NCI-H2029 treated with DMSO at 0.1 percent for 48 hours (cell line): ENCODE measurements at places on chromosomes 6 and 20.
A peak's percentile ranks its signal among the peaks of the same experiment; 100 is the strongest.

GRCh38 chr20:62255976-62256375, 17.7 kb downstream of the OSBPL2 start:
- no peak for DNase-seq

DNA sequence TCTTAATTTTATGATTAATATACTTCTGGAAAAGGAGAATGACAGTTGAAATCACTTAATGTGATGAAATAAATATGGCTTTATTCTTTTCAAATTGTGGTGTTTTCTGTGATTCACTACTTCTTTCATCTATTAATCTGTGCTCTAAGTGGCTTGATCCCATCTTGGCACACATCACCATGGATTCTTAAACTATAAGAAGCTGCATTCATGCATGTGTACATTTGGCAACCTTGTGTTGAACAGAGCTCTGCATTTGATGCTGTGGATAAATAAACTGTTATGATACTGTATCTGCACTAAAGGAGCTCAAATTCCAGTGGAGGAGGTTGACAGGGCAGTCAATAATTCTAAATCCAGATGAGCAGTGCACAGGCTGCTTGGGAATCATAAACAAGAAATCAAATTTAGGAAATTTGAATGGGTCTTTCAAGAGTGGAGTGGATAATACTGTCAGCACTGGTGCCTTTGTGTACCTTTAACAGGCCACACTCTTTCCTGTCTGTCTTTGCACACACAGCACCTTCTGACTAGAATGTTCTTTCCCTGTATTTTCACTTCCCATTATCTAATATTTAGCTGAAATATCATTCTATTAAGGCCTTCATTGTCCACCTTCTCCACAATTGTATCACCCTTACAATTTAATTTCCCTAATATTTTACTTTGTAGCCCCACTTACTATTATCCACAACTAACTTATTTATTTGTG, 252.9 kb downstream of the GRM1 start:
- DNase-seq: no peak

GRCh38 chr20:842547-842940, 9.0 kb downstream of the FAM110A start:
- DNase-seq: no peak

DNA sequence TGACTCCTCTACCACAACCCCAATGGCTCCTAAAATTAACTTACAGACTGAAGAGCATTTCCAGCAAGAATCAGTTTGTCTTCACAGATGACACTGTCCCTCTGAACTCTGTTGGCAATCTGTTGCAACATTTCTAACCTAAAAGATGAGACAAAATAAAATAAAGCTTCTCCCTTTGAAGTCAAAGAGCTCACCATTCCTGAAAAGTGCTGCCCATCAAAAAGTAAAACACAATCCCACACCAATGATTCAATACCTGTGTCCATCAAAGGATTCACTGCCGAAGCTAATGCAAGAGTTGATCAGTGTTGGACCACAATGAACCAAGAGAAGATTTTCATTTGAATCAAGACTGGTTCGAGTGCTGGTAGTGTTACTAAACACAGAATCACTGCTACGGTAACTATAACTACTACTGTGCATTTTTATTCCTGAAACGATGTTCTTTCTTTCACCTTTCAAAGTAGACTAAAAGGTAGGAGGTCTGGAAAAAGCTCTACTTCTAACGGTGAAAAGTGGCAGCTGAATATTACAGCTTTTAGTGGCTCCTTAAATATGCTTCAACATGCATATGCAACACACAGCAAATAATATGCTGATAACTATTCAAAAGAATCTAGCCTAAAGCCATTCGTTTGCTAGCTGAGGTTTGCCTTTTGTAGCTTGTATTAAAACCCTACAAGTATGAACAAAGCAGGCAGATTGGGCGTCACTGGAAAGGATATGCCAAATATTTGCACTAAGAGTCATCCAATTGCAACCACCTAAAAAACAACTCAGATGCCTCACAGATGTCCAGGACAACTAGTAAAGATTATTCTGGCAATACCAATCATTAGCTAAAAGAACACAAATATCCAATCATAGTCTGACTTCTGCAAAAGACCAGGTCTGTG, at the start of gene DST:
Gene DST, minus strand, starts transcription at position 524 of the 896 bp plus-strand sequence.
- DNase-seq: no peak

- DNase-seq: peak; percentile 78
These were observed 498.3 kb upstream of the SULF2 start for GRCh38 chr20:48283470-48284110.

GRCh38 chr6:157695301-157696040, 127.6 kb upstream of the SNX9 start:
- DNase-seq: no peak

GRCh38 chr6:132954936-132955335, 140.6 kb downstream of the RPS12 start:
- DNase-seq: no peak

GRCh38 chr20:9889270-9889981, 50.5 kb upstream of the PAK5 start:
- peak; percentile 7 for DNase-seq

- no peak for DNase-seq
These were observed at the start of gene PRRT1 for GRCh38 chr6:32151863-32152768. TSS of gene PRRT1 (minus strand) at chr6:32151939. CDS start at chr6:32151827, 112 bp downstream.

DNA sequence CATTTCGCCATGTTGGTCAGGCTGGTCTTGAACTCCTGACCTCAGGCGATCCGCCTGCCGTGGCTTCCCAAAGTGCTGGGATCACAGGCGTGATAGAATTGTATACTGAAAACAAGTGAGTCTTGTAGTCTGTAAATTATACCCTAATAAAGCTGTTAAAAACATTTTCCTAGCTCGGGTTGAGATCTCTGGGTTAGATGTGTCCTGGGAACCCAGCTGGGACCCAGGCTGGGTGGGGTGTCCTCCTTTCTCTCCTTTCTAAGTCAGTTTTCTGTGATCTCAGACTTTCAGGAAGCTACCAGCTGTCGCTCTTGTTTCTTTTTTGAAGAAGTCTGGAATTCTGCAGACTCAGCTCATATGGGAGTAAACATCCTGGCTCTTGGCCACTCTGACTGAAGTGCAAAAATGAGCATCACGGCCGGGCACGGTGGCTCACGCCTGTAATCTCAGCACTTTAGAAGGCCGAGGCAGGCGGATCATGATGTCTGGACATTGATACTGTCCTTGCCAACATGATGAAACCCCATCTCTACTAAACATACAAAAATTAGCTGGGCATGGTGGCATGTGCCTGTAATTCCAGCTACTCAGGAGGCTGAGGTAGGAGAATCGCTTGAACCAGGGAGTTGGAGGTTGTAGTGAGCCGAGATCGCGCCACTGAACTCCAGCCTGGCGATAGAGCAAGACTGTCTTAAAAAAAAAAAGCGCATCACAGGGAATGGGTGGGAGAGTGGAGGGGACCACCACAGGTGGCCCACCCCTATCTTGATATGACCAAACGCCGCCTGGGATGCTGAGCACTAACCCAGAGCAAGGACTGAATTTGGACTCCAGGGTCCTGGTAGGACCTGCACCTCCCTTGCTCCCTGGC, 9.9 kb upstream of the PCIF1 start:
- no peak for DNase-seq

GRCh38 chr6:137181891-137182653, 8.6 kb upstream of the IL22RA2 start:
- no peak for DNase-seq

GRCh38 chr20:25495189-25495824, 87.8 kb downstream of the GINS1 start:
- DNase-seq: no peak

GRCh38 chr20:60761056-60761455, 491.0 kb upstream of the CDH4 start:
- no peak for DNase-seq

- DNase-seq: no peak
These were observed 8.5 kb downstream of the TFAP2C start for GRCh38 chr20:56637576-56637975.

DNA sequence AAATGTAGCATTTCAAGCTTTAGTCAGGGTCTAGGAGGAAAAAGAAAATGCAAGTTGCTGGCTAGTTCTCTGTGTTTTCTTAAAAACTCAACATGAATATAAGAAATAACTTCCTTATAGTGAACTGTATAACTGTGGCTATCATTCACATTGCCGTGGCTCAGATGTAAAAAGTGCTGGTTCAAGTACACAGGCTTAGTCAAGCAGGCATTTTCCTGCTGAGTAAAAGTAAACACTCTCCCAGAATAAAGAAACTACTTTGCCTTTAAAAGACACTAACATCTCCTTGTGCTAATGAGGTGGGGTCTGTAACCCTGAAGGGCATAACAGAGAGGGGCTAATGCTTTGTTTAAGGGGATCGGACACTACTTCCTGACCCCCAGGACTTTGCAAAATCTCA, 3.3 kb downstream of the ATP5F1E start:
- DNase-seq: no peak

DNA sequence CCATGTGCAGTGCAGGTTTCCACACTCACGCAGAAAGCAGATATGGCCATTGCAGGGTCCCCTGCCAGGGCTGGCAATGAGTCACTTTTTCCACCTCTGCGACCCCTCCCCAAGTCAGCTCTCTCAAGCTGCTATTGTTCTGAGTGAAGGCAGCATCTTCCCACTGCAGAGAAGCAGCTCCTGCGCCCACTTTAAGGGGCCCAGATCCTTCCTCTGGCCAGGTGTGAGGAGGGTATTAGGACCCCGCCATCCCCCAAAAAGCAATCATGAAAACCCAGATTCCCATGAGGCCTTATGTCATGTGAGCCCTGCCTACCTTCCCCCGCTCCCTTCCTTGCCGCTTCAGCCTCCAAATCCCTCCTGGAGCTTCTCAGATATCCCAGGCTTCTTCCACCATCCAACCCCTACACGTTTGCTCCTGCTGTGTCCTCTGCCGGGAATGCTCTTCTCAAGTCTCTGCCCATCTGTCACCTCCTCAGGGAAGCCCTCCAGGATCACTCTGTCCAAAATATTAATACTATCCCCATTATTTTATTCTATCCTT, 220.3 kb downstream of the NFATC2 start:
- no peak for DNase-seq

- DNase-seq: no peak
These were observed 39.4 kb downstream of the MAP7 start for GRCh38 chr6:136510782-136511181.

DNA sequence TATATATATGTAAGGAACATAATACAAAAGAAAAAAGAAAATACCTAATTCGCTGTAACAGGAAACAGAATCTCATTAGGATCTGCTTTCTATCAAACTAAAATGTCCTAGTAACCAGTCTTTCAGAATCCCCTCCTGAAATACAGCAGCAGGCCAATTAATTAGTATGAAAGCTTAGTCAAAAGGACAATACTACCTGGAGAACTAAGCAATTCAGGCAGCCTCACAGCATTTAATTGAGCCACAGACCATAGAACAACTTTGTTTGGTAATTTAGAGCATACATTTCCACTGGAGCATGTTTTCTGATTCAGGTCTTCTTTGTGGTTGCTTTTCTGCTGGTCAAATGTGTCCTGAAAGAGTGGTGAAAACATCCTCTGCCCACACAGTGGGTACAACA, 516.0 kb downstream of the LMBRD1 start:
- DNase-seq: no peak

DNA sequence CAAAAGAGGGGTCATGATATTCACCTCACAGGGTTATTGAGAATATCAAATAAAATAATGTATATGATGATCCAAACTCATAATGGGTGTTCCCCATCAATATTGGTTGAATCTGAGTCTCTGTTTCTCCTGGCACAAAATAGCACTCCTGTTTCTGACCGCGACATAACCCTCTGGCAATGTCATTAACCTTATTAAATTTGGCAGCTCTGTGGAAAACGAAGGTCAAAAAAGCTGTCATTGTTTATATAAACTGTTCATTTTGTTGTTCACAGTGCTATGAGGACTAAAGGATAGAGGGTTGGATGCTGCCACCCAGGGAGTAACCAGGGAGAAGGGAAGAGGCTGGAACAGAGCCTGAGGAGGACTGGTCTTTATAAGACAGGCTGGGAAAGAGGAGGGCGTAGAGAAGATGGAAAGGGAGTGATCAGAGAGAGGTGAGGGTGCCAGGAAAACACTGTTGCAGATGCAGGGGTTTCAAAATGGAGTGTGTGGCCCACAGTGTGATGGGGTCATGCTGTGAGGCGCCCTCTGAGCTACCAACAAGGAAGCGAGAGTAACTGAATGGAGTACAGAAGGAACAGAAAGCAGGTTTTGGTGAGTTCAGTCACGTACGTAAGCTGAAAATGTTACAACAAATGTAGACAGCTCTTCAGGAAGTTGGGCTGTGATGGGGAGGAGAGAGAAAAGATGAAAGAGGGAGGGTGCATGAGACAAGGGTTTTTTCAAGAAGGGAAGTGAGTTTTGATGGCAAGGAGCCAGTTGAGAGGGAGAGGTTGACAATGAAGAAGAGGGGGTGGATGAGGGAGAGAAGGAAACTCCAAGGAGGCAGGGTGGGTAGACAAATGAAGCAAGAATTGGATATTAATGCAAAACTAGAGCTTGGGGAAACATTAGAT, 251.6 kb upstream of the TAB2 start:
- DNase-seq: no peak

DNA sequence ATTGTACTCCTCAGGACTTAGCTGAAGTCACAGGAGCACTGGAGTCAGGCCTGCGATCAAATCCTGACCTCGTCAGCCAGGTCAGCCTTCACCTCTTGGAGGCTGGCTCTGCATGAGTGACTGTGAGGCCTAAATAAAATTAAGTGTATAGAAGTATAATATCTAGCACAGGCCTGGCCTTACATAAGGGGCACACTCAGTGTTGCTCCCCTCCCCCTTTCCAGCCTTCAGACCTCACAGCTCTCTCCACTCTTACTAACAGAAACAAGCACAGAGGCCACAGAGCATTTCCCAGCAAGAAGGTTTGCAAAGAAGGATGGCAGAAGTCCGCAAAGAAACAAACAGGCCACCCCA, 84.8 kb downstream of the TRERF1 start:
- no peak for DNase-seq
